ENCODE measurements at places on chromosomes 1 and 21.
A peak's percentile ranks its signal among the peaks of the same experiment; 100 is the strongest.

- peak; percentile 87 for DNase-seq
These were observed 1.3 kb downstream of the POU2F1 start for GRCh38 chr1:167221738-167222610.

- DNase-seq, result no peak
These were observed 18.9 kb downstream of the TNNT2 start for GRCh38 chr1:201358596-201358995.

- no peak for DNase-seq
These were observed 32.5 kb upstream of the KIF1B start for GRCh38 chr1:10177876-10178275.

DNA sequence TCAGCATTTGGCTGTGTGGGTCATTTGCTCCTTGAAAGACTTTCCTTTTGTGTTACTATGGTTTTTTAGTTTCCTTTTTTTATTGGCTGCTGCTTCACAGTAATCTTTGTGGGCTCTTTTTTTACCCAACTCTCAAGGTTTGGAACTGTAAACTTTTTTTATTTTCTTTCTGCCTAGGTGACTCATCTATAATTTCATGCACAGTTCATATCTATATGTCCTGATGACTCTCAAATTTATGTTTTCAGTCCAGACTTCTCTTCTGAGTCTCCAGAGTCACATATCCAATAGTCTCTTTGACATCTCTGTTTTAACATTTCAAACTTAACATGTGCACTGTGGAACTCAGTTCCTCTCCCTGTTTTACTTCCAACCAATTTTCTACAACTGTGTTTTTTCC, 83.4 kb downstream of the ATF6 start:
- no peak for DNase-seq

DNA sequence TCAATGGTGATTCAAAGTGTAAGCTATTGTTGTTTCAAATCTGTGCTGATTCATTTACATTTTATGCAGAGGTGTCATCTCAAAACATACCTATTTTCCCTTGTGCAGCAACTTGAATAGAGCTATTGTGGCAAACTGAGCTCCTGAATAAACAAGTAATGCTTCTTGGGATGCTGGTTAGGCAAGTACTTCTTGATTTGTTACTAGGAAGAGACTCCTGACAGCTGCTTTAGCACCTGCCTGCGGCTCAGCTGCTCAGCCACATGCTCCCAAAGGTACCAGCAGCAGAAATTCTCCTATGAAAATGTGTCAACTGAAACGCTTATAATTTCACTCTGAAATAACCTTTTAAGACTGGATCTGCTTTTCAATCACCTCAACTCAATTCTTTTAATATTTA, 352.3 kb downstream of the RYR2 start:
- DNase-seq, result no peak

DNA sequence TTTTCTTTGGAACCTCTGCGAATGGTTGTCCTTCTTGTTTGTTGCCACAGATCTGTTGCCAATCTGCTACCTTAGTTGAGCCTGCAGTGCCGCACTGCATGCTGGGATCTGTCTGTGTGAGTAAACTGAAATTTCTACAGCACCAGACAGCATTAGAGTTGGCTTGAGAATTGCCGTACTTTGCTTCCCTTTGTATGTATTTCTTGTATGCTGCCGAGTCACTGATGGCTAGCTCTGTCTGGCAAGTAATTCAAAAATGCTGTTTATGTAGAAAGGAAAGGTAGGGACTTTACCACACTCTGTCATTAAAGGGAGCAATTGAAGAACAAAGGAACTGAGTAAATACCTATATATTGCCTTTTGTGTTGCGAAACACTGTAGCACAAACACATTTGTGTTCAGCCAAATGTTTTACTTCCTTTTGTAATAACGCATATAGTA, 857.4 kb downstream of the USP25 start:
- DNase-seq, result peak; percentile 96

DNA sequence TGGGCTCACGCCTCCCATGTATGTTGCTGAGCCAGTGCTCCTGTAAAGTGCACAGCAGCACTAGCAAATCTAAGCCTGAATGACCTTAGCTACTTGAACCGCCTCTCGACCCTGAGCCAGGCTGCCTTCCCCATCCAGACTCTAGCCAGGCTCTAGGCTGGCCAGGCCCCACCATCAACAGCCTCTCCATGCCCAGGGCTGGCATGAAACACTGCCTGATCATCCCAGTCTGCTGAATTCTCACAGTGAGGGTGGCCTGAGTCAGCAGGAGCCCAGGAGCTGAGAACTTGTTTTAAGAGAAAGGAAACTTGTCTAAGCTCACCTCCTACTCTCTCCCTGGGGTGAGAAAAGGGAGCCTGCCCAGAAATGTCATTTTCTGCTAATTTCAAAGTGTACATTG, 733.3 kb downstream of the PTPRU start:
- no peak for DNase-seq

- no peak for DNase-seq
These were observed 236.1 kb upstream of the VAMP3 start for GRCh38 chr1:7535016-7535415.

DNA sequence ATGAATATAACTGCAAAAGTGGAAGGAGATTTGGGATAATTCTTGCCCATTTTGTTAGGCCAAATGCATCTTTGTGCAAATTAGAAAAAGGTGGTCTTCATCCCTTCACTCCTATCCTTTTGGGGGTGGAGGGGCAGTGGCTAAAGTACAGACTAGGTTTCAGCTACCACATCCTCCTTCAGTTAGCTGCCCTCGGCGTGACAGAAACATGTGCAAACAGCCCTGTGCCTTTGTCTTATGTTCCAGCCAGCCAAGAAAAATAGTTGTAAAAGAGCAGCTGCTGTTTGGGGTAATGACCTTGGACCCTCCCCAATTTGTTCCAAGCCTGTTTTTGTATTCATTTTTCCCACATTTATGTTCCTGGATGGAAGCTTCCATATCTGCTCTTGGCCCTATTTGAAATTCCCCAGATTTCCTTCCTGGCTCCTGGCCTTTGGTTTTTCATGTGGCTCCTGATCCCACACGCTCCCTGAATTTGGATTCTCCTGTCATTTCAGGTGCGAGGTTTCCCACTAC, 8.3 kb upstream of the LGALS8 start:
- DNase-seq, result no peak

GRCh38 chr1:200034262-200034557, 6.7 kb downstream of the NR5A2 start:
- no peak for DNase-seq

GRCh38 chr1:177302357-177303044, 131.7 kb downstream of the BRINP2 start:
- no peak for DNase-seq

DNA sequence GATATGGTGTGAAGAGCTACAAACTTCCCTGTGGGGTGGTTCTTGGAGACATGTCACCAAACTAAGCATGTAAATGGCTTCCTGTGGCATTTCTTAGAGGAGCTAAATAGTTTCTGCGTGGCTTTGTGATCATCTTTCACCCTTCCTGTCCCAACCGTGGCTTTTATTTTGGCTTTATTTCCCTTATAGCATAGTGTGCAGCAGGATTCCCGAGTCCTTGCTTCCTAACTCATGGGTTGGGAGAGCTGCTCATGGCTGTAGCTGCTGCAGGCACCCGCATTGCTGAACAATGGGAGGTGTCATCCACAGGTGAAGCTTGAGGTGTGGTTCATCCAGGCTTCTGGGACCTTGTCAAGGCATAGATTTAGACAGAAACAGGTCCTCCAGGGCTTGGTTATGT, 192.0 kb downstream of the SDCCAG8 start:
- no peak for DNase-seq

DNA sequence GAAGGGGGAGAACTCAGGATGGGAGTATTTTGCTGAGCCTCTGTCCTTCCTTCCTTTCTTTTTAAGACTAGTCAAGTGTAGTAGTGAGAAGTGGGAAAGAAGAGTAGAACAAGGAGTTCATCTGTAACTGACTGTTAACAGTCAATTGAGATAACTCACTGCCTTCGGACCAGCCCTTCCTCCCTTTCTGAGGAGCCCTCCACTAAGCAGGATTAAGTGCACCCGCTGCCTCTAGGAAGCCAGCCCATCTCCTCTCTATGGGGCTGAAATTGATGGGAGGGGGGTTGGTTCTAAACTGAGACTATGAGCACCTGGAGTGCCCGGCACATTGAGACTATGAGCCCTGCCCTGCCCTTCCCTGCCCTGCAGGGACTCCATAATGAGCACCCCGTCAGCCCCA, 72.7 kb upstream of the TINAGL1 start:
- DNase-seq, result no peak

GRCh38 chr1:234543442-234544086, 64.6 kb upstream of the TARBP1 start:
- DNase-seq, result peak; percentile 23

- no peak for DNase-seq
These were observed 36.6 kb downstream of the TMEM50B start for GRCh38 chr21:33443194-33443593.

DNA sequence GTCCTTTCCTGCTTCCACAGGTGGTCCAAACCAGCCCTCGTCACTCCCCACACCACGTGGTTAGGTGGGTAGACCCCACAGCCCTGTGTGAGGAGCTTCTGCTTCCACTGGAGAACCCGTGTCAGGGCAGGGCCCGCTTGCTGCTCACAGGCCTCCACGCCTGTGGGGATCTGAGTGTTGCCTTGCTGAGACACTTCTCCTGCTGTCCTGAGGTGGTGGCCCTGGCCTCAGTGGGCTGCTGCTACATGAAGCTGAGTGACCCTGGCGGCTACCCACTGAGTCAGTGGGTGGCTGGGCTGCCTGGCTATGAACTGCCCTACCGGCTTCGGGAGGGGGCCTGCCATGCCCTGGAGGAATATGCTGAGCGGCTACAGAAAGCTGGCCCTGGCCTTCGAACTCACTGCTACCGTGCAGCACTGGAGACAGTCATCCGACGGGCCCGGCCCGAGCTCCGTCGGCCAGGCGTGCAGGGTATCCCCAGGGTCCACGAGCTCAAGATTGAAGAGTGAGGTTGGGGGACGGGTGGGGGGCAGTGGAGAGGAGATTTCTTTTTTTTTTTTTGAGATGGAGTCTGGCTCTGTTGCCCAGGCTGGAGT, 5.5 kb upstream of the ISG20L2 start:
- DNase-seq, result no peak
